ENCODE measurements at places on chromosomes 1 and 21.

DNA sequence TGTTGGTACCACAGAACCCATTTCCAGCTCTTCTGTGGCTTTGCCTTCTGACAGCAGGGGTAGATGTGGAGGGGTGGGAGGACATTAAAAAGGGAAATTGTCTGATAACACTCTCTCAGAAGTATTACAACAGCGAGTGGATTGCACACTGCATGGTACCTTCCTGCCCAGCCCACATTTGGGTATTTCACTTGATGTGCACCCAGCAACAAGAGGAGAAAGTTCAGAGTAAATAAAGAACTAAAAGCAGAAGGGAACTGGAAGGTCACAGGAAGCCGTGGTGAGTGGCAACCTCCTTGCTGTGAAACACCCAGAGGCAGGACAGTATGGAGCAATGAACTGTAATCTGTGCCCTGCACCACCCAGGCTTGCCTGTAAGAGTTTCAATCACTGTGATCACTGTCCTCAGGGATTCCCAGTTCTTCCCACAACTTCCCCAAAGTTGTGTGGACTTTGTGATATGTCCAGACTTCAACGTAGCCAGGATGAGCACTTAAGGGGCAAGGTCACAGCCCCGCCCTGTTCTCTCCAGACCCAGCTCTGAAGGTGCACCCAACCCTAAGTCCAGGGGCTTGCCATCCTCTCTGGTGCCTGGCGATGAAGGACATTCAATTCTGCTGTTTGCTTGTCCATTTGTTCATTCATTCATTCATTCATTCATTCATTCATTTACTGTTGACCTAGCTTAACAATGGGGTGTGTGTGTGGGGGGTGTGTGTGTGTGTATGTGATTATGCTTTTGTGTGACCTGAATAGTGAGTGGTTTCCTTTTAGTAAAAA, 18.7 kb upstream of the F5 start:
- peaks cover 46% of the 10 kb centered on the region for H3K4me1 ChIP-seq
- H3K27me3 ChIP-seq: no peaks in the 10 kb centered on the region
- H3K36me3 ChIP-seq: peaks cover 11% of the 10 kb centered on the region
- DNase-seq: peak; percentile 77

DNA sequence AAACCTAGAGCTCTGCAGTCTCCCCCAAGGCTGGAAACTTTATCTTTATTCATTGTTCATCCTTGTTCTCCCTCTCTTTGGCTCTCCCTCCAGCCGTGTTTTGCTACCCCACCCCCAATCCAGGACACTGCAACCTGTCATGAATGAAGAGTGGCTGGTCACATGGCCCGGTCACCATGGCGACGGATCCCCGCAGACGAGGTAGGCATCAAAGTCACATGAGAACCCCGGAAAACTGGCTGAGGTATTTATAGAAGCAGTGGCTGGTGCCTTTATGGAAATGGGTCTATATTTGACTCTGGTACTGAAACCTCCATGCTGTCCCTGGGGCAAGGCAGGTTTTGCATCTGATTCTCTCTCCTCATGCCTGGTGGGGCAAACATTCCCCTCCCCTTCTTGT, 13.4 kb upstream of the SLC6A17 start:
- H3K27me3 ChIP-seq: peaks cover 33% of the 10 kb centered on the region
- no peaks in the 10 kb centered on the region for H3K36me3 ChIP-seq
- no peak overlapping the region for H3K4me3 ChIP-seq
- H3K27ac ChIP-seq: no peak overlapping the region
- H3K4me1 ChIP-seq: peaks cover 8% of the 10 kb centered on the region

- peaks cover 45% of the 10 kb centered on the region for H3K27me3 ChIP-seq
- H3K36me3 ChIP-seq: no peaks in the 10 kb centered on the region
- no peak overlapping the region for H3K27ac ChIP-seq
- H3K4me3 ChIP-seq: peak overlapping the region; percentile 47
- no peak for DNase-seq
Observed at GRCh38 chr1:85047144-85047471, 1.2 kb downstream of the MCOLN3 start.

GRCh38 chr21:44017601-44018000, 5.5 kb downstream of the TRAPPC10 start:
- no peak overlapping the region for H3K4me3 ChIP-seq
- no peak for DNase-seq
- peaks cover 76% of the 10 kb centered on the region for H3K4me1 ChIP-seq
- H3K27ac ChIP-seq: peak overlapping the region; percentile 57
- no peaks in the 10 kb centered on the region for H3K27me3 ChIP-seq
- peaks cover 14% of the 10 kb centered on the region for H3K36me3 ChIP-seq

GRCh38 chr1:19483261-19483660, 2.1 kb downstream of the CAPZB start:
- peaks cover 37% of the 10 kb centered on the region for H3K36me3 ChIP-seq
- peaks cover 75% of the 10 kb centered on the region for H3K4me1 ChIP-seq
- peak overlapping the region; percentile 94 for H3K27ac ChIP-seq
- H3K4me3 ChIP-seq: peak overlapping the region; percentile 95
- DNase-seq: peak; percentile 72

DNA sequence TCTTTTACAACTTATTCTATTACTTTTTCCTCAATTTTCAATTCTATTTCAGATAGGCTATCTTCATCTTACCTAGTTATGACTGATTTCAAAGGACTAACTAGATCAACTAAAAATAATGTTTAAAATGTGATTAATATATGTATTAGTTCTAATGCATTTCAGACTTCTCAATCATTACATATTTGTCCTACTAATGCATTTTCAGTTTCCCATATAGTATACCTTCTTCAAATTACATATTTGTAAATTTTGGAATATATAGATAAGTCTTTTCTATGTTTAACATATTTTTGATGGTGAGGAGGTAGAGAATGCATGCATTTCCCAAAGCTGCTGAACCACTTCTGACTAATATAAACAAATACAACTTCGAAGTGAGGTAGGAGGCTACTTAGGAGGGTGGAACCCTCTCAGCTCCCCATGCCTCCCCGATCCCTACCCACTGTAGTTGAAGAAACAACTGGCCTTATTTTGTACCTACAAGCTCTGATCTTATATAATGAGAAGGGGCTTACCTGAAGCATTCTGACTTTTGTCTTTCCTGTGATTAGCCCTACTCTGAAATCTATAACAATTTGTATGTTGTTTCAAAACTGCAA, 1.7 kb downstream of the TRMT1L start:
- peak overlapping the region; percentile 90 for H3K4me3 ChIP-seq
- H3K36me3 ChIP-seq: peaks cover 13% of the 10 kb centered on the region
- DNase-seq: no peak
- peak overlapping the region; percentile 97 for H3K27ac ChIP-seq
- H3K27me3 ChIP-seq: no peaks in the 10 kb centered on the region

GRCh38 chr1:162908236-162908635, 47.3 kb upstream of the CCDC190 start:
- no peaks in the 10 kb centered on the region for H3K27me3 ChIP-seq
- H3K27ac ChIP-seq: no peak overlapping the region
- DNase-seq: no peak
- H3K4me1 ChIP-seq: no peaks in the 10 kb centered on the region

DNA sequence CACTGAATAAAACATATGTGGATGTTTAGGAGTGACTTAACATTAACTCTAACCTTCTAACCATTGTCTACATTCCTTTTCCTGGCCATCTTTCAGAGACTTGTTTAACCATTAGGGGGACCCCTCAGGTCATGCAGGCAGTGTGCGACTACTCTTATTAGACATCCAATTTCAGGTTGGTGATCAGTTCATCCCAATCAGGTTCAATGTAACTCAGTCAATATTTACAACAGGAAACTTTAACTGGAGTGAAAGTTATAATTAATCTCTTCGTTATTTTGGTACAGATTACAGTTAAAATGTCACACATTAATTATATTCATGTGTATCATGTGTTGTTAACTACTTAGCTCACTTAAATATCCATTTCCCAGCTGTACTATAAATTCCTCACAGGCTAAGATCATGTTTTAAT, 68.8 kb upstream of the RGS1 start:
- H3K4me3 ChIP-seq: no peak overlapping the region
- no peak overlapping the region for H3K27ac ChIP-seq
- no peaks in the 10 kb centered on the region for H3K36me3 ChIP-seq
- H3K4me1 ChIP-seq: no peaks in the 10 kb centered on the region
- H3K27me3 ChIP-seq: no peaks in the 10 kb centered on the region

- H3K27ac ChIP-seq: no peak overlapping the region
- H3K4me1 ChIP-seq: no peaks in the 10 kb centered on the region
- H3K36me3 ChIP-seq: no peaks in the 10 kb centered on the region
- no peak for DNase-seq
- H3K4me3 ChIP-seq: no peak overlapping the region
Observed at GRCh38 chr1:14543191-14543840, 55.2 kb upstream of the KAZN start.

DNA sequence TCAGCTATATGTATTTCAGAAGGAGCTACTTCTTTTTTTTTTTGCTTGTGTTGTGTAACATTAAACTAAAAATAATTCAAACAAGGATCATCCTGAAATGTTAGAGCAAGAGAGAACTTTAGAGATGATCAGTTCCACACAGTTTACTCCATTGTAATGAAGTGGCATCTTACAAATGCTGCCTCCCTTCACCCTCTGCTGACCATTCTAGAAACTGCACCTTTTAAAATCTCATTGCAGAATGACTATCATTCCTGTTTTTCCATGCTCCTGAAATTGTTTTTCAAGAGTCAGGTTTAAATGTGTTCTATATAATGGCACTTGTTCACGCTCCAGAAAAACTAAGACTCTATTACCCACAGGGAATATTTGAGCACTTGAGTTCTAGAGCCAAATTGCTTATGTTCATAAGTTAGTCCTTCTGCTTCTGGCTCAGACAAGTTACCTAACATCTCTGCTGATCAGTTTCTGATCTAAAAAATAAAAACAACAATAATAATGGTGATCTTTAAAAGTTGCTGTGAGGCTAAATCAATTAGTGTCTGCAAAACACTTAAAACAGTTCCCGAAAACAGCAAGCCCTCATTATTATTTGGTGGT, 21.5 kb upstream of the SLC44A5 start:
- H3K27ac ChIP-seq: no peak overlapping the region
- no peak for DNase-seq
- H3K36me3 ChIP-seq: no peaks in the 10 kb centered on the region
- no peak overlapping the region for H3K4me3 ChIP-seq

- no peaks in the 10 kb centered on the region for H3K27me3 ChIP-seq
- peak overlapping the region; percentile 98 for H3K27ac ChIP-seq
- peak overlapping the region; percentile 86 for H3K4me3 ChIP-seq
- peak; percentile 83 for DNase-seq
- peaks cover 44% of the 10 kb centered on the region for H3K36me3 ChIP-seq
Observed at GRCh38 chr1:101235696-101236515, 913 bp upstream of the S1PR1 start.

DNA sequence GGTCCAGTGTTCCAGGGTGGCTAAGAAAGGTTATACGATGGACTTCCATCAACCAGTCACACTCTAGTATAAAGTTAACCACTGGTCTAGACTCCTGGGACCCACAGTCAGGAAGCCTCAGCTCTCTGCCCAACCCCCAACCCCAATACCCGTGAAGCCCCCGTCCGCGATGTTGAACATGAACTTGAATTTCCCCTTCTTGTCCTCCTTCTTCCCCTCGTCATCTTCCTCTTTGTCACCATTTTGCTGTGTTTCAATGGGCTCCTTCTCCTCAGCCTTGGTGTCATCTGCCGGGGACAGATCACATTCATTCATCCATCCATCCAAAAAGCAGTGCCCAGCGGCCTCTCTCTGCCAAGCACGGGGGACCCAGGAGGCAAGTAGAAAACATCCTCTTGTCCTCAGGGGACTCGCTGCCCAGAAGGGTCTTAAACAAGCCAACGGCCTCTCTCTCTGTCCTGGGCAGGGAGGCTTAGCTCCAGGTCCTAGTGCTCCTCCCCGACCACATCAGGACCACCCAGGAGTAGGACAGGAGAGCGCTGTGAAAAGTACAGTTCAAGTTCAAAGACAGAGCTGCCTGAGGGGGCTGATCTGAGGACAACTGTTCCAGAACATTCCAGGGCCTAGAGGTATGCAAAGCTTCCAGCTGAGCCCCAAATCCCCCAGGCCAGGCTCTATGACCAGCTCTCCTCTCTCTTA, 66.5 kb downstream of the KCNAB2 start:
- peaks cover 13% of the 10 kb centered on the region for H3K27me3 ChIP-seq
- H3K4me1 ChIP-seq: no peaks in the 10 kb centered on the region
- H3K36me3 ChIP-seq: no peaks in the 10 kb centered on the region
- H3K27ac ChIP-seq: no peak overlapping the region

GRCh38 chr1:223189903-223190724, 47.1 kb upstream of the TLR5 start:
- peaks cover 4% of the 10 kb centered on the region for H3K27me3 ChIP-seq
- peak overlapping the region; percentile 96 for H3K27ac ChIP-seq
- peak overlapping the region; percentile 48 for H3K4me3 ChIP-seq
- peaks cover 2% of the 10 kb centered on the region for H3K36me3 ChIP-seq
- DNase-seq: peak; percentile 84

DNA sequence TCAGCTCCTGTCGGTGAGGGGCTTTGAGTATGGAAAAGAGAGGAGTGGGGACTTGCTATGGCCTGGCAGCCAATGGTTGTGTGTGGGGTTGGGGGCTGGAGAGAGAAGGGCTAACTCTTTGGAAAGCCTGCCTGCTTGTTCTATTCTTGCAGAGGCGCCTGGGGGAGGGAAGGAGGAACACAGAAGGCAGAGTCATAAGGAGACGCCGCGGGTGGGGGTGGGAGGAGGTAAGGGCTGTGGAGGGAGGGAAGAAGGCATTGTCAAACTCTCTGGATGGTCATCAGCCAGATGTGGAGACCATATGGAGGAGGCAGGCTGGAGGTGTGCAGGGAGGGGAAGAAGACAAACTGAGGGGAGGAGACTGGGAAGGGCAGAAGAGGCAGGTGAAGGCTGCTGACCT, 70.0 kb downstream of the PLXNA2 start:
- no peaks in the 10 kb centered on the region for H3K27me3 ChIP-seq
- no peaks in the 10 kb centered on the region for H3K36me3 ChIP-seq
- no peak overlapping the region for H3K27ac ChIP-seq
- no peak overlapping the region for H3K4me3 ChIP-seq
- no peak for DNase-seq
- no peaks in the 10 kb centered on the region for H3K4me1 ChIP-seq

GRCh38 chr1:169853341-169853740, 40.4 kb downstream of the SCYL3 start:
- DNase-seq: no peak
- H3K4me1 ChIP-seq: peaks cover 2% of the 10 kb centered on the region
- H3K27me3 ChIP-seq: no peaks in the 10 kb centered on the region
- H3K27ac ChIP-seq: no peak overlapping the region
- no peak overlapping the region for H3K4me3 ChIP-seq
- H3K36me3 ChIP-seq: peaks cover 62% of the 10 kb centered on the region

- H3K27me3 ChIP-seq: no peaks in the 10 kb centered on the region
- DNase-seq: peak; percentile 71
- peak within 1 kb of the TSS; percentile 99 for H3K27ac ChIP-seq
- H3K4me1 ChIP-seq: peaks cover 31% of the 10 kb centered on the region
Observed at GRCh38 chr1:110872745-110873720, at the start of gene CD53. Gene CD53 (plus strand): TSS chr1:110873148. CDS start chr1:110891409, 18,261 bp downstream.

- no peak overlapping the region for H3K4me3 ChIP-seq
- no peaks in the 10 kb centered on the region for H3K36me3 ChIP-seq
- peaks cover 2% of the 10 kb centered on the region for H3K27me3 ChIP-seq
- no peak for DNase-seq
Observed at GRCh38 chr1:30446095-30446494, 277.3 kb downstream of the MATN1 start.

GRCh38 chr1:5637171-5637570, 355.1 kb downstream of the NPHP4 start:
- H3K27me3 ChIP-seq: peaks cover 12% of the 10 kb centered on the region
- no peak overlapping the region for H3K27ac ChIP-seq
- no peaks in the 10 kb centered on the region for H3K36me3 ChIP-seq
- H3K4me1 ChIP-seq: peaks cover 2% of the 10 kb centered on the region
- peak; percentile 50 for DNase-seq

GRCh38 chr21:30986965-30987364, 51.3 kb downstream of the KRTAP19-8 start:
- no peak for DNase-seq
- H3K36me3 ChIP-seq: no peaks in the 10 kb centered on the region
- H3K27ac ChIP-seq: no peak overlapping the region

GRCh38 chr1:8165595-8166360, 139.7 kb upstream of the ERRFI1 start:
- peak; percentile 37 for DNase-seq
- no peak overlapping the region for H3K4me3 ChIP-seq
- H3K4me1 ChIP-seq: peaks cover 31% of the 10 kb centered on the region
- H3K27me3 ChIP-seq: no peaks in the 10 kb centered on the region
